Suppressor macrophage treated with lipopolysaccharide for 1 hour (primary cell): ENCODE measurements at places on chromosomes 1 and 21.

GRCh38 chr1:80282536-80282935 lies 1276.0 kb upstream of the ADGRL4 start:
- DNase-seq = no peak

- DNase-seq = no peak
These were observed 3.8 kb downstream of the DNASE2B start for GRCh38 chr1:84402060-84402459.

- peak; percentile 90 for DNase-seq
These were observed 3.1 kb downstream of the LAMB3 start for GRCh38 chr1:209648931-209649776.

DNA sequence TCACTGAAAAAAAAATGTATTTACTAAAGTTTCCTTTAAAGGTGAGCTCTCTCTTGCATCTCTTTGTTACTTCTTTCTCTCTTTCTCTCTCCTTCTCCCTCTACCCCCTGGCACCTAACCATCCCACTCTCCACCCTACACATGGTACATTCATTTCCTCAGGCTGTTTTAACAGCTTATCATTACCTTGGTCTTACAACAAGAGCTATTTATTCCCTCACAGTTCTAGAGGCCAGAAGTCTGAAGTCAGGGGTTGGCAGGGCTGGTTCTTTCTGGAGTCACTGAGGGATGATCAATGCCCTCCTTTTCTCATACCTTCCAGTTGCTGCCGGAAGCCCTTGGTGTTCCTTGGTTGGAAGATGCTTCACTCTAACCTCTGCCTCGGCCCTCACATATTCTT lies 91.1 kb upstream of the DSCAM start:
- DNase-seq = no peak

DNA sequence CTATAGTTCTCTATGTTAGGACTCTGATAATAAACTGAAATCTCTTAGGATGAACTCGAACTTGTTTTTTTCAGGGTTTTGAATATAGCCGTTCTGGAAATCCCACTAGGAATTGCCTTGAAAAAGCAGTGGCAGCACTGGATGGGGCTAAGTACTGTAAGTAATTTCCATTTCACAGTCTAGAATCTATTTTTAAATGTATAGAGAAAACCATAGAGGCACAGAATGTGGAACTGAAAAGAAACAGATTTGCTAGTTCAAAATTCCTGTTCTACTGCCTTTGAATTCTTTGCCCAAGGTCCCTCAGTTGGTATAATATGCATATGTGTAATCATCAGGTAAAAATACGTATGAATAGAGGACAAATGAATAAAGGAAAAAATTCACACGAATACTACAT lies 4.8 kb downstream of the CTH start:
- no peak for DNase-seq

DNA sequence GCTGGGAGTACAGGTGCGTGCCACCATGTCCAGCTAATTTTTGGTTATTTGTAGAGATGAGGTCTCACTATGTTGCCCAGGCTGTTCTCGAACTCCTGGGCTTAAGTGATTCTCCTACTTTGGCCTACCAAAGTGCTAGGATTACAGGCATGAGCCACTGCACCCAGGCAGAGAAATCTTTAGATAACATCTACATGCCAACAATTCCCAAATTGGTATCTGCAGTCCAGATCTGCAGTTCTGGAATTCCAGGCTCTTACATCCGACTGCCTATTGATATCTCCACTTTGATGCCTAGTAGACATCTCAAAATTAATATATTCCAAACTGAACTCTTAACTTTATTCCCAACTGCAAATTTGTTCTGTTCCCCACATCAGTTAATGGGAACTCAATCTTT lies 23.3 kb downstream of the INAVA start:
- no peak for DNase-seq
